Heart right ventricle (tissue), 16 donors: ENCODE measurements at places on chromosomes 2 and 18. TPM values are rescaled to one million over a fixed set of nuclear protein-coding genes. Genes with fewer than 3 reads are reported as not detected.

Gene PSMA8
- total RNA-seq, result not detected

Gene ECEL1
- 0.31 TPM for total RNA-seq

GRCh38 chr2:239801404-239802184 lies 223.5 kb downstream of the NDUFA10 start:
- no peak for DNase-seq

GRCh38 chr2:239537633-239538356 lies 137.0 kb upstream of the HDAC4 start:
- no peak for DNase-seq

- DNase-seq, result no peak
Observed at GRCh38 chr2:132497591-132497990, 81.0 kb downstream of the GPR39 start.

Gene ANKRD30BL
- total RNA-seq, result not detected

DNA sequence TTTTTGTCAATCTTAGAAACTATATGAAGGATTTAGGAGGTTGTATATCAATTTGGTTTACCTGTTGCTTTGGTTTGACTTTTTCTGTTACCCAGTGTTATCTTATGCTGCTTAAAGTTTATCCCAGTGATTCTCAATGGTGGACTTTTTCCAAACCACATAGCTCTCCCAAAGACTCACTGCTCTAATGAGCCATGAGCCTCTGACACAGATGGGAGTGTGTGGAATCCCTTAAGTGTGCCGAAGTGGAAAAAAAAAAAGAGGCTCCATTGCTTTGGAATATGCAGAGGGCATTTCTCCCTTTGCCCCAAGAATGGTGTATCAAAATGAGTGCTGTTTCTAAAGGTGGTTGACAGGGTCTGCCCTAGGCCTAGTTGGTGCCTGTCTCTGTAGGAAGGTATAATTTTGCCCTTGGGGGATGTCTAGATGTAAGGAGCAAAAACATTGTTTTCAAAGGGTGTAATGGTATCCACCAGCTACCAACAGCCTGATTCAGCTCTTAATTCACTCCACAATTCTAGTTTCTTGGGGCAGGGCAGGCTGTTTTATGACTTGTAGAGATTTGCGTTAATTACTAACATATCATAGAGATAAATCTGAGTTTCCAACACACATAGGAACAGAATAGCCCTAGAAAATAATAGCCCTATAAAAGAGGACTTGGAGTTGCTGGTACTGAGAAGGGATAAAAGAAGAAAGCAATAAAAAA lies 64.3 kb upstream of the CYP26B1 start:
- DNase-seq, result no peak

Gene CYTIP
- 1.8 TPM for total RNA-seq

Gene CNOT11
- 77.1 TPM for total RNA-seq

GRCh38 chr2:128004509-128004908 lies 23.4 kb downstream of the SAP130 start:
- no peak for DNase-seq

Gene HOXD4
- total RNA-seq, result not detected

GRCh38 chr2:182608181-182608845 lies 107.7 kb upstream of the DNAJC10 start:
- no peak for DNase-seq

Gene TGOLN2
- 84.7 TPM for total RNA-seq
